Central memory CD8-positive, alpha-beta T cell (primary cell): ENCODE measurements at places on chromosomes 12 and 14.

DNA sequence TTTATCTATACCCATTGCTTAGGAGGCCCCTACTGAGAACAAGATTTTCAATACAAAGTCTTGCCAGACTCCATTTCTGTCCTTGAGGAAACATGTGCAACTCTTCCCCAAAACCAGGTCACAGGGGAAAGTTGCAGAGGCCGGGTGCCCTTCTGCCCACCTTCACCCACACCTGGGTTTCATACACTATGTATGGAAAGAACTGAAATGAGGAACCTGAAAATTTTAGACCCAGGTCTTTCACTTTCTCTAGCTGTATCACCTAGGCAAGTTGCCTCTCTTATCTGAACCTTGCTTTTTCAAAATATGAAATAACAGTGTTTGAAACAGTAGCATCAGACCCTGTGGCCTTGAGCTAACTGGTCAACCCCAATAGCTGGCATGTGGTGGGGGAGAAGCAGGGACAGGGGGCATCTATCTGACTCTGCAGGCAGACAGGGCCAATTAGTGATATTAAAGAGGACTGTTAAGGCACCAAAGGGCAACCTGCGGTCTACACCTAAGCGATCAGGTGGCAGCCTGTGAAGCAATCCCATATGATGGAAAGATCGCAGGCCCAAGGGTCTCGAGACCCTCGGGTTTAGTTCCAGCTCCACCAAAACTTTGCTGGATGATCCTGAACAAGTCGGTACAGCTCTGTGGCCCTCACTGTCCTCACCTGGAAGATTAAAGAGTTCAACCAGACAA lies 346.5 kb downstream of the BCL11B start:
- no peak for DNase-seq

- no peak for DNase-seq
These were observed 66.6 kb downstream of the FBXL14 start for GRCh38 chr12:1527789-1528188.

- DNase-seq: no peak
These were observed 72.3 kb upstream of the KRAS start for GRCh38 chr12:25322918-25323531.

GRCh38 chr12:110941391-110941790 lies 21.0 kb upstream of the MYL2 start:
- DNase-seq: no peak

DNA sequence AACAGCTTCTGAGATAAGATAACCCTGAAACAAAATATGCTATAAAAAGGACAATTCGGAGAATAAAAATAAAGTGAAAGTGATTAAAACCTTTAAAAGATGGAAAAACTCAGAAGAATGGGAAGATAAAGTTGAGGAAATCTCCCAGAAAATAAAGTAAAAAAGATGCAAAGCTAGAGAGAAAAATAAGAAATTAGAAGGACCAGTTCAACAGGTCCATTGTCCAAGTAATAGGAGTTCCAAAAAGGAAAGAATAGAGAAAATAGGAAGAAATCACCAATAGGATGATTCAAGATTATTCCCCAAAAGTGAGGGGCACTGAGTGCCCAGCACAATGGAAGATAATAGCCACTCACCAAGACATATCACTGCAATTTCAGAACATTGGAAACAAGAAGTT lies 4.8 kb upstream of the PRPF40B start:
- no peak for DNase-seq

- DNase-seq: no peak
These were observed 90.0 kb downstream of the RBM19 start for GRCh38 chr12:113876160-113876559.

DNA sequence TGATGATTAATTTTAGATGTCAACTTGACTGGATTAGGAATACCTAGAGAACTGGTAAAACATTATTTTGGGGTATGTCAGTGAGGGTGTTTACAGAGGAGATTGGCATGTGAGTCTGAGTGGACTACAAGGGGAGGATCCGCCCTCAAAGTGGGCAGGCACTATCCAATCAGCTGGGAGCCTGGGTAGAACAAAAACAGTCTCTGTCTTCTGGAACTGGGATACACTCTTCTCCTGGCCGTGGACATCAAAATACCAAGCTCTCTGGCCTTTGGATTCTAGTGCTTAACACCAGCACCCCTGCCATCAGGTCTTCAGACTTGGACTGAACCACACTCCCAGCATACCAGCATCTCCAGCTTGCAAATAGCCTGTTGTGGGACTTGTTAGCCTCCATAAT lies 4.4 kb upstream of the SCAF11 start:
- no peak for DNase-seq

- no peak for DNase-seq
These were observed 127.9 kb downstream of the GRIN2B start for GRCh38 chr12:13853471-13853870.

GRCh38 chr14:81344481-81345160 lies 55.5 kb downstream of the STON2 start:
- no peak for DNase-seq

DNA sequence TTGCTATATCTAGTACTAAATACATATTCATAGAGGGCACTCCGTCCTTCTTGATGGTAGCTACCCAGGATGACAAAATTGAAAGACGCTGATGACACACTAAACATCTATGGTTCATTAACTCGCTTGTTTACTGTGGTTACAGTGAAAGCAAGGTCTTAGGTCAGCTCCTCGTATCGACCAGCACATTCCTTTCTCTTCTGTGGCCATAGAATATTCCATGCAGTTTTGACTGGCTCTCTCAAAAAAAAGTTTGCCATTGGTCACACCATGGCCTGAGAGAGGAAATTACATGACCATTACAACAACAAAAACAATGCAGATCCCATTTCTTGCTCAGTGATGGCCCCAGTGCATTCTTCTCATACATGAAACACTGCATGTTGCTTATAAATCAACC lies 411.4 kb upstream of the SOX5 start:
- no peak for DNase-seq

DNA sequence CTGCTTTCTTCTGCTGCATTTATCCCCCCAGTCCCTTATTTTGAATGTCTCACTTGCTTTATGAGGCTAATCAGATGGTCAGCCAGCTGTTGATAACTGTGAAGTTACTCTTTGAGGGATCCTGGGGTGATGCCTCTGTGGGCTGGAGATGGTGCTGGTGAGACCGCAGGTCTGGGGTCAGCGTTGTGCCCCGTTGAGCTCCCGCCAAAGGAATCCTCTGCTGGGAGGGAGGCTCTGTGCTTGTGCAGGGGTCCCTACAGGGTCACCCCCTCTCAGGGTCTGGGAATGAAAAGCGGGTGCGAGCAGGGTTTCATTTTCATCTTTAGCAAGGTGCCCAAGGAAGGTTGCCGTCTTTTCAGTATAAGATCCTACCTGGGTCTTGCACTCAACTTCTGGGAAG lies 161.2 kb upstream of the RTL1 start:
- DNase-seq: no peak

DNA sequence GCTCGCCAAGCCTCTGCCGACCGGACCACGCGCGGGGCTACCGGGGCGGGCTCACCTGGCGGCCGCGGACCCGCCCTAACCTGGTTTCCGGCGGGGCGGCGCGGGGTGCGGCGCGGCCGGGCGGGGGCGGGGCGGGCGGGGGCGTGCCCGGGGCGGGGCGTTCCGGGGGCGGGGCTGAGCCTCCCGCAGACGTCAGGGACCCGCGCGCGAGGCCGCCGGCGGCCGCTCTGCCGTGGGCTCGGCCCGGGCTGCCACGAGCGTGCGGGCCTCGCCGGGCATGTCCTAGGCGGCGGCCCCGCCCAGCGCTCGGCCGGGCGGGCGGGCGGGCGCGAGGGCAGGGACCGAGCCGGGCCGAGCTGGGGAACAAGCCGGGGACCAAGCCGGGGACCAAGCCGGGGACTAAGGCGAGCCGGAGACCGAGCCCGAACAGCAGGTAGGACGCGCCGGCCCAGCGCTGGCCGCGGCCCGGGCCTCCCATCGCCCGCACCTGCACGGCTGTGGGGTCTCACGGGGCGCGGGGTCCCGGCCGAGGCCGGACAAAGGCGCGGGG lies at the start of gene CEP170B:
Gene CEP170B (plus strand): TSS at position 188 of the 550 bp plus-strand sequence. CDS start 3,183 bp downstream, outside the sequence.
- no peak for DNase-seq

DNA sequence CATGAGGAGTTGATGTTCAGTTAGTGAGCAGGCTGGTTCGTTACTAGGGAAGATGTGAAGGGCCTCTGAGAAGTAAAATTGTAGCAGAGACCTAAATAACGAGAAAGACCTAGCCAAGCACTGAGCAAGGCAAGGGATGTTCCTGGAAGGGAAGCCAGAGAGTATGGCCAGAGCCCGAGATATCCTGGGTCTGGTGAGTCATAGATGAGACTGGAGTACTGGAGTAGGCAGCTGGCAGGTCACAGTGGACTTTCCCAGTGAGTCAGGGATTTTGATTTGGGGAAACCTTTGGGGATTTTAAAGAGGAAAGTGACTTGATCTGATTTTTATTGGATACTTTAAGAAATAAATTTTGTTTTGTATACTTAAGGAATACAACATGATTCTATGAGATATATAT lies 369.0 kb downstream of the DIO2 start:
- no peak for DNase-seq

GRCh38 chr12:90287585-90287984 lies 578.9 kb upstream of the ATP2B1 start:
- DNase-seq: no peak

DNA sequence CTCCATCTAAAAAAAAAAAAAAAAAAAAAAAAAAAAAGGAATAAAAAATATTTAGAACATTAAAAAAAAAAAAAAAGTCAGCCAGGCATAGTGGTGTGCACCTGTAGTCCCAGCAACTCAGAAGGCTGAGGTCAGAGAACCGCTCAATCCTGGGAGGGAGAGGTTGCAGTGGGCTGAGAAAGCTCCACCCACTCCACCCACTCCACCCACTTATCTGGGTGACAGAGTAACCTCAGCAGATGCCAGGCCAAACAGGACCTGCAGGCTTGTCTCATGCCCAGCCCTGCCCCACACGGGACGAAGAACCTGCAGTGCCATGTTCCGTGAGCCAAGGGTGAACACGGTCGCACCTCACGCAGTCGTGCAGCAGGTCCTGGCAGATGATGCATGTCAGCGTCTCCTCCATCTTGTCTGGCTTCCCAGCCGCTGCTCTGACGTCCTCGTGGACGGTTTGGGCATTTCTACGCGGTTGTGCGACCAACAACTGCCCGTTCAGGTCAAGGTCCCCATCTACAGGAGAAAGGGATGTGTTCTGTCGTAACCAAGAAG lies 28.6 kb downstream of the CHFR start:
- DNase-seq: no peak

DNA sequence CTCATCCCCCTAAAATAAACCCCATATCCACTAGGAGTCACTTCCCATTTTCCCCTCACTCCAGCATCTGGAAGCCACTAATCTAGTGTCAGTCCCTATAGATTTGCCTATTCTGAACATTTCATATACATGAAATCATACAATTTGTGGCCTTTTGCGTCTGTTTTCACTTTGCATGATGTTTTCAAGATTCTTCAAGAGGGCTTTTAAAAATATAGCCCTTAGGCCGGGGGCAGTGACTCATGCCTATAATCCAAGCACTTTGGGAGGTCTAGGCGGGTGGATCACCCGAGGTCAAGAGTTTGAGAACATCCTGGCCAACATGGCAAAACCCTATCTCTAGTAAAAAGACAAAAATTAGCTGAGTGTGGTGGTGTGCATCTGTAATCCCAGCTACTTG lies 104.7 kb downstream of the VEZT start:
- DNase-seq: no peak

DNA sequence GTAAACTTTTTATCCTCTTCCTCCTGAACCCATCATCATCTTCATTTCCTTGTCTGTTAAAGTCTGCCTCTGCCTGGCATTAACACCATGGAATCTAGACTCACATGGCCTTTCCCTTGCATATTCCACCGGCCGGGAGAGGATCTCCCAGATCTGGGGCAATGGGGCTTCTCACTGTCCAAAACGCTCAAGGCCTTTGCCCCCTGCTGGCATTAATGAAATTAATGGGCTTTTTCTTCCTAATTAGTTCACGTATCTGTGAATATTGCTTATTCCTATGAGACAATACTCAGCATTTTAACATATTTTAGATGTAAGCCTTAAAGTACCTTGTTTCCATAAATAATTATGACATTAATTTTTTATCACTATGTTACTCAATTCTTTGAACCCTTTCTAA lies 42.9 kb upstream of the CAPRIN2 start:
- DNase-seq: no peak

- no peak for DNase-seq
These were observed 1656.3 kb upstream of the FLRT2 start for GRCh38 chr14:83873669-83874068.

- no peak for DNase-seq
These were observed 2.4 kb upstream of the TRIM9 start for GRCh38 chr14:51097287-51097686.

GRCh38 chr14:64754685-64755084 lies 50.5 kb downstream of the PLEKHG3 start:
- DNase-seq: no peak

- DNase-seq: no peak
These were observed 11.9 kb downstream of the TMTC3 start for GRCh38 chr12:88153959-88154358.

DNA sequence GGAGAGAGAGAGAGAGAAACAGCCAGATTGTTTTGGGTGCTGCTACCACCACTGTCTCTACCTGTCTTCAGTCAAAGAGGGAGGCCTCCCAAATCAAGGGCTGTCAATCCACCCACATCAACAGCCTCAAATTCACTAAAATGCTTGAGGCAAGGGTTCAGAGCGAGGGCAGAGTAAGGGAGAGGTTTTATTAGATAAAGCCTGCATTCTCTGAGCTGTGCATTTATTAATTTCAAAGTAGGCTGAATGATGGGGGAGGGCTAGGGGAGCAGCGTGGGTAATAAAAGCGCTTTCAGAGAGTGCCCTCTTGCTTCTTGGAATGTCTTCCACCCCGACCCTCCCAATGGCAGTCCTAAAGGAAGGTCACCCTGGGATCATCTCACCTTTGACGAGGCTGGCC lies 636.5 kb upstream of the TBX3 start:
- DNase-seq: no peak

DNA sequence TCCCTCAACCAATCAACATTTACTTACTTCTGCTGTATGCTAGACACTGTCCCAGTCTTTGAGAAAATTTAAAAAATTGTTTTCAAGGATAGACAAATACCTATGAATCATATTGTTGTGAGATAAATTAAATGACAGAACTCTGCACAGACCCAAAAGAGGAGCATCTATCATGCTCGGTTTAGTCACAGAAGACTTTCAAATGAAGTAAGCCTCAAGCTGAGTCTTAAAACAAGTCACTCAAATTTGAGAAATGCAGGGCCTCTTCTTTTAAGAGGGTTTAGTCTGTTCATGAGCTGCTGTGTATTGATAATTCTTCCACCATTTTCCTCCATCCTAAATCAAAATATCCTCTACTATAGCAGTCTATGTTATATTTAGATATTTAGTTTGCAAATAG lies 24.4 kb upstream of the COCH start:
- no peak for DNase-seq

- no peak for DNase-seq
These were observed 7.9 kb downstream of the DYNC1H1 start for GRCh38 chr14:101972126-101972866.

DNA sequence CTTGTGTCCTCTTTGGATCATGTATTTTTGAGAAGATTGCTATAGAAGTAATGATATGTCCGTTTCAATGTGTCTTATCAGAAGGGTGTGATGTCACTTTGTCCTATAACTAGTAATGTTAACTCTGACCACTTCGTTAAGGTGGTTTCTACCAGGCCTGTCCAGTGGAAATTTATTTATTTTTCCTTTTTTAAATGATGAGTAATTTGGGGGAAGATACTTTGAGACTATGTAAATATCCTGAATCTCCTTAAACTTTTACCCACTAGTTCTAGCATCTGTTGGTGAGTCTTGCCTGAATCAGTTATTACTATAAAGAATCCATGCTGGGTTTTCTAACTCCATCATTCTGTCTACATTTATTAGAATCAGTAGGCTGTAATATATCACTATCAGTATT lies 15.3 kb downstream of the EP400 start:
- DNase-seq: no peak

- no peak for DNase-seq
These were observed 12.2 kb downstream of the RERG start for GRCh38 chr12:15208871-15209656.
